ENCODE measurements at places on chromosomes 13 and 19.

DNA sequence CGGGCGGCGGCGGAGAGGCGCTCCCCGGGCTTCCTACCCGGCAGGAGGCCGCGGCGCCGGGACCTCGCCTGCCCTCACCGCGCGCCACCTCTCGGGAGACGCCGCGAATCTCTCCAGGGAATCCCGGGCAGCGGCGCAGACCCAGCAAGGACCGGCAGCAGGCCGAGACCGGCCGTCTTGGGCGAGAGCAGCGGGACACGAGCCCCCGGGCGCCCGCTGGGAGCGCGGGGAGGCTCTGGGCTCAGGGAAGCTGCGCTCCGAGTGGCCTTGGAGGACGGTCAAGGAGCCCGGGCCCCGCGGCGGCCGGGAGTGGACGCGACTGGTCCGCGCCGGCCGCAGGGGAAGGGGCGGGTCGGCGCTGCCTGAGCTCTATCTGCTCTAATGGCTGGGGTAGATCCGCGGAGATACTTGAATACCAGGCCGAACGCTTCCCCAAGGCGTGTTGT, 14.7 kb downstream of the CDX2 start:
- DNase-seq = no peak

DNA sequence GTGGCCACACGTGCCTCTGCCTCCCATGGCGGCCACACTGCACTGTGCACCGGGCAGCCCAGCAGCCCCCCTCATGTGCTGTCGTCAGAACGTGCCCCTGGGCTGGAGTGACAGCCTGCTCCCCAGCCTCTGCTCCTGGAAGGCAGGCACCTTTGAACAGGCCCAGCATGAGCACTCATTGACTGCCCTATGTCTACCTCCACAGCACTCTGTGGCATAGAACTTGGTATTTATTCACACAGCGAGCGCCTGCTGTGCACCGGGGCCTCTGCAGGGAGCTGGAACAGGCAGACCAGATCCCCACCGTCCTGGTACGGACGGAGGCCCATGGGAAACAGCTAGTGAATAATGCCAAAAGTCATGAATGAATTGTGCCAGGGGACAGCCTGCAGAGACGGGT, 53.7 kb downstream of the DPF1 start:
- DNase-seq = no peak

GRCh38 chr13:82947191-82947621, 935.1 kb downstream of the SLITRK1 start:
- DNase-seq = no peak

GRCh38 chr19:13017306-13018034, 22.2 kb downstream of the NFIX start:
- no peak for DNase-seq

DNA sequence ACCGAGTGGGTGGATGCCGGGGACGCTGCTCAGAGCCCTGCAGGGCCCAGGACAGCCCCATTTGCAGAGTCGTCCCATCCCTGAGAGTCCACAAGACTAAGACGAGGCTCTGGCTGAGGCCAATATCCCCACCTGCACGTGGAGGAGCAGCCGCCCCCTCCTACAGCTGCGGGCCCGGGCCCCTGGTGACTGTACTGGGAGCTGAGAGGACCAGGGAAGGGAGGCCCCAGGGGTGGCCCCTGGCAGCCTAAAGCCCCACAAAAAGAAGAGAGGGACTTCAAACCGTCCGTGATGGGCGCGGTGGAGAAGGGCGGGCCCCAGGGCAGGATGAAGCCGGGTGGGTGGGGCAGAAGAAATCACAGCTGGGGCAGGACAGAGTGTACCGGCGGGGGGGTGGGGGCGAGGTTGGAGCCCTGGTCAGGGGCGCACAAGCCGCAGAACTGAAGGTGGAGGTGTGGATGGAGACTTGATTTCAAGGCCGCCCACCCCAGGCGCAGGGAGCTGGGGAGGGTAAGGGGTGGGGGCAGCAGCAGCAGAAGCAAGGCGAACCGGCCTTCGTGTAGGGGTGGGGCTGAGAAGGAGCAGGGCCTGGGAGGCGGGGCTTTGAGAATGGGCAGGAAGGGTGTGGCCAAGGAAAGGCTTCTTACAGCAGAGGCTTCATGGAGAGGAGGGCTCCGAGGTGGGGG, 12.9 kb downstream of the CFD start:
- peak; percentile 69 for DNase-seq

DNA sequence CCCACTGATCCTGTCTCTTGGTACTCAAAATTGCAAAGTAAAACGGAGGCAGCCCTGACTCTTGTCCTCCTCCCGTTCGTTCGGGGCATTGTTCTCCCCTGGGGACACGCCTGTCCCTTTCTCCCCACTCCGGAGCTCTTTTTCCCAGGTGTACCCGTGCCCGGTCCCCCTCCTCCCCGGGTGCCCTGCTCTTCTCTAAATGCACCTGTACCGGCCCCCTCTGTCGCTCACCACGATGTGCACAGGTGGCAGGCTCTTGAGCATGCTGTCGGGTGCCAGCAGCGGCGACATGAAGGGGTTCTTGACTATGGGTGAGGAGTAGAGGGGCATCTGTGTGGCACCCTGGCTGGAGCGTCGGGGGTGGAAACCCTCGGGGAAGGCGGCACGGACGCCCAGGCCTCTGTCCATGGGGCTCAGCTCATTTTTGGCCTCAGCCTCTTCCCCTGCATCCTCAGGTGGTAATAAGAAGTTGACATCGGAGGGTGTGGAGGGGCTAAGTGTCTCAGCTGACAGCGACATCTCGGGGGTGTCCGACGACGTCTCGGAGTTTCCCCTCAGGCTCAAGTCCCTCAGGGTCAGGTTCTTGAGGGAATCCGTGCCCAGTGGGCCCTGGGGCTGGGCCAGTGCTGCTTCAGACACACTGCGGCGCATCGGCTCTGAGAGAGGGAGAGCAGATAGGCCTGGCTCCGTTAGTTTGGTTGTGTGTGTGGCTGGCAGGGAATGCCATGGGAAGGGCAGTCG, 12.4 kb upstream of the CNFN start:
- DNase-seq = no peak

DNA sequence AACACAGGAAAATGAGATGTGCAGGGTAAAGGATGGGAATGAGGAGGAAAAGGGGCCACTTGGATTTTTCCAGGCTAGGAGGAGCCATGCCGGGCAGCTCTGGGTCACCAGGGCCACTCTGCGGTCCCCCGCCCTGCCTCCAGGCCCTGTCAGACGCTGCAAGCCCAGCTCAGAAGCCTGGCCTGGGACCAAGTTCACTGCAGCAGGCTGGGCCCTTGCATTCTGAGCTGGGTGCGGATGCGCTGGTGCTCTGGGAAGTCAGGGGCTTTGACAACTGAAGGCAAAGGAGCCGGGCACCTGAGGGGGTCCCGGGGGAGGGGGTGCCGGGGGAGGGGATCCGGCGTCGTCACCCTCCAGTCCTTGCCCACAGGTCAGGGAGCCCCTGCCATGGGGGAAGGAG, 77.5 kb downstream of the WTIP start:
- DNase-seq = no peak

DNA sequence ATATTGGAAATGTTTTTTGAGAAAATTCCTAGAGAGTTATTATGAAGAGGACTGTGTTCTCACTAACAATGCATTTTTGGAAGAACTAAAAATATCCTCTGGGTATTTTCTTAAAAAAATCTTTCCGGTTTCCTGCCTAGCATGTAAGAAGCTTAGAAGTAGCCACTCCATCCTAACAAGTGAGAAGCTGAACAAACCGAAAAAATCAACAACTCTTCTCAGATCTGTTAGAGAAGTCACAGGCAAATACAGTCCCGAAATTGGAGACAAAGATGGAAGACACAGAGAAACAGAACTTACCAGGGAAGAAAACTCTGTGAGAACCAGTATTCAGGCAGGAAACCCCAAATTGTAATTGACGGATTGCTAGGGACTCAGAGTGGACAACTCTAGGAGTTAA, 173.0 kb downstream of the KLF12 start:
- DNase-seq = no peak

DNA sequence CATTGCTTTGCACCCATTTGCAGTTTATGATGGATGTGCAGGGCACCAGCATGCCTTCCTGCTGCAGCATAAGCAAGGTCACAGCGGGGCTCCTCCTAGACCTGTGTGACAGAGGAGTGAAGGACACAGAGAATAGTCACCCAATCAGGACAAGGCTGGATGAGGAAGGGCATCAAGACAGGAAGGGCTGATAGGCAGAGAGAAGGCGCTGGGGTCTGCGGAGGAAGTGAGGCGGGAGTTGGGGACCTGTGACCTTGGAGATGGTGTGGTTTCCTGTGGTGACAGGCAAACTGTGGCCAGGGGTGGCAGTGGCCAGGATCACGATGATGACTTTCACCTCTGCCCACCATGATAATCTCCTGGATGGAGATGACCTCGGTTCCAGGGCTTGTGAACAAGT, 16.4 kb upstream of the KCTD15 start:
- DNase-seq = no peak

DNA sequence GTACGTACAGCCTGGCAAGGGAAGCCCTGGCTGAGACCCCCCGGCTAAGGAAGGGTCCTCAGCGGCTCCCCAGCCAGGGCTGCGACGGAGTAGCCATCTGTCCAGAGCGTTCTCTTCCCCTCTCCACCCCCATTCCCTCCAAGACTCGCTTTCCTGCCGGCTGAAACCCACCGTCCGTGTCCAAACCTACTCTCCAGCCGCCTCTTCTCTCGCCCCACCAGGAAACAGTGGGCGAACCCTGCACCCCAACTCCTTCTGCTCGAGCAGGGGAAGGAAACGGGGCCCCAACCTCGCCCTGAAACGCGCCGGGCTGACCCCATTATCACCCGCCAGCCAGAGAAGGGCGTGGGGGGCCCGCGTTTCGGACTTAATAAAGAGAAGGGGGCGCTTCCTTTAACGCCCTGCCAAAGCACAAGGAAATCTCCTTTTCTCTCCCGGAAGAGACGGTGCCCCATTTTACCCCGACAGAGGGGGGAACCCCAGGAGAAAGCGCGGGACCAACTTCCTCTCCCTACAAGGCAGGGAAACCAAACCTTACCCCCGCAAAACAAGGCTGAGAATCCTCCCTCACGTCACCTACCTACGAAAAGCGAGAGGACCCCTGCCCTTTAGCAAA, 2.5 kb downstream of the ZC3H4 start:
- peak; percentile 20 for DNase-seq

- no peak for DNase-seq
These were observed 64.5 kb downstream of the CEBPG start for GRCh38 chr19:33437821-33438671.

GRCh38 chr13:26742691-26743358, 17.8 kb downstream of the GPR12 start:
- DNase-seq = no peak

DNA sequence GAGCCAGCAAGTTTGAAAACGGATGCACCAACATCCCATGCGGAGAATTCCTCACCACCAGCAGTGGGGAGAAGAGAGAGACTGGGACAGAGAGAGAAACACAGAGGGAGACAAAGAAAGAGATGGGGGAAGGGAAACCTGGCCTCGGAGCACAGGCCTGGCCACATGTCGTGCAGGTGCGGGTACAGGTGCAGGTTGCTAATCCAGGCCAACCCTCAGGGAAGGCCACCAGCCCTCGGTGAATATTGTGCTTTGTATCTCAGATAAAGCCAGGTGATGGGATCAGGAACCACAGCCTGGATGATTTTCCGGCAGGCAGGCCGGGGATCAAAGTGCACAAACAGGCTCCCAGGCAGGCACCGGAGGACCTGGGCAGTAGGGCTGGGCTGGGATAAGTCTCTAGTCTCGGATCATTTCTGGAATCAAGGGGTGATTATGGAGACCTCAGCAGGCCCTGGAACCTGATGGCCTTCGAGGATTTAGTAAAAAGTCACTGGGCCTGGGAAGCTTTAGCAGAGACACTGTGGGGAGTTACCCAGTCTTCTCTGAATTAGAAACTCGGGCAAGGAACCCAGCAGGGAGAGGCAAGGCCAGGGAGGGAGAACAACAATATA, 3.7 kb downstream of the GAS6 start:
- no peak for DNase-seq

DNA sequence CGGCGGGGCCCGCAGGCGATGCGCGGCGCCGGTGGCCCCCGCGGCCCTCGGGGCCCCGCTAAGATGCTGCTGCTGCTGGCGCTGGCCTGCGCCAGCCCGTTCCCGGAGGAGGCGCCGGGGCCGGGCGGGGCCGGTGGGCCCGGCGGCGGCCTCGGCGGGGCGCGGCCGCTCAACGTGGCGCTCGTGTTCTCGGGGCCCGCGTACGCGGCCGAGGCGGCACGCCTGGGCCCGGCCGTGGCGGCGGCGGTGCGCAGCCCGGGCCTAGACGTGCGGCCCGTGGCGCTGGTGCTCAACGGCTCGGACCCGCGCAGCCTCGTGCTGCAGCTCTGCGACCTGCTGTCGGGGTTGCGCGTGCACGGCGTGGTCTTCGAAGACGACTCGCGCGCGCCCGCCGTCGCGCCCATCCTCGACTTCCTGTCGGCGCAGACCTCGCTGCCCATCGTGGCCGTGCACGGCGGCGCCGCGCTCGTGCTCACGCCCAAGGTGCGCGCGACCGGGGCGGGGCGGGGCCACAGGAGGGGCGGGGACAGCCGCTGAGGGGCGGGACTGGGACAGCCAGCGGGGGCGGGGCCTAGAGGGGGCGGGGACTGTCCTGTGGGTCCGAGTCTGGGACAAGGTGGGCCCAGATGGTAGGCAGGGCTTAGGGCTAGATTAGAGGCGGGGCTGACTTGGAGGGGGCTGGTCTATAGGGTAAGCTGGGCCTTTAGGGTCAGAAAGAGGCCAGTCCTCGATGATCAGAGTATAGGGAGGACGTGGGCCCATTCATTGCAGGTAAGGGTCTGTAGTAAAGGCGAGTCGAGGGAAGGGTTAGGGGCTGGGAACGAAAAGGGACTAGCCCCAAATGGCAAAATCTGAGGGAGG, 5.1 kb downstream of the GRIN2D start:
- peak; percentile 73 for DNase-seq

GRCh38 chr19:29302002-29302928, 89.3 kb upstream of the UQCRFS1 start:
- DNase-seq = no peak

- DNase-seq = no peak
These were observed 2270.9 kb downstream of the PCDH9 start for GRCh38 chr13:64959276-64959675.

GRCh38 chr19:55339105-55339888, at the start of gene KMT5C:
Gene KMT5C, plus strand, starts transcription at chr19:55339876. Its CDS starts 2,061 bp downstream, at chr19:55341937.
- peak; percentile 100 for DNase-seq

GRCh38 chr19:3005345-3005744, 23.7 kb downstream of the TLE2 start:
- no peak for DNase-seq

GRCh38 chr19:35811317-35812219, 1.1 kb downstream of the PRODH2 start:
- DNase-seq = no peak

DNA sequence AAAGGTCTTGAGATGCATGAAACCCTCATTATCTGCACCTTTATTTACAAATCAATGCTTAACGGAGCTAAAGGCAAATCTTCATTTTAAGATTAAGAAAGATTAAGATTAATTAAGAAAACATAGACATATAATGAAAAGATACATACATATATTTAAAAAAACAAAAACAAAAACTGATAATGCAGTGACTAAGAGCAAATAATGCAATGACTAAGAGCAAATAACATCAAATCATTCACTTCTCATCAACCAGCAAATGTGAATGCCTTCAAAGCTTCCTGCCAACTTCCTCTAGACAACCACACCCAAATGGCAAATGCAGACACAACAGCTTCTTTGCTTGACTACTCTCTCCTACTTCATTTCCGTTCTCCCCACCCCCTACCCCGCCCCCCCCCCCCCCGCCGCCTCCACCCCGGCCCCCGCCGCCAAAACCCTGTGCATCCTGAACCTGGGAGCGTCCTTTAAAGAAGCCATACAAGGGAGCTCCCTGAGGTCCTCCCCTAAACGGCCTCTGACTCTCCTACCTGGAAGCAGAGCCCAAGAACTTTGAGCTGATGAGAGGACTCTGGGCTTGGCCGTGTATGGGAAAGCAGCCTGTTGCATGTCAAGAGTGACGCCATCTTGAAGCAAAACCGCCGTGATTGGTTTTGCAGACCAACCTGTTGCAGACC, 24.5 kb downstream of the TEX101 start:
- DNase-seq = peak; percentile 10

All from activated CD4-positive, alpha-beta T cell treated with anti-CD3 and anti-CD28 coated beads for 1 hour (primary cell).